ENCODE measurements at places on chromosomes 12 and 14.

DNA sequence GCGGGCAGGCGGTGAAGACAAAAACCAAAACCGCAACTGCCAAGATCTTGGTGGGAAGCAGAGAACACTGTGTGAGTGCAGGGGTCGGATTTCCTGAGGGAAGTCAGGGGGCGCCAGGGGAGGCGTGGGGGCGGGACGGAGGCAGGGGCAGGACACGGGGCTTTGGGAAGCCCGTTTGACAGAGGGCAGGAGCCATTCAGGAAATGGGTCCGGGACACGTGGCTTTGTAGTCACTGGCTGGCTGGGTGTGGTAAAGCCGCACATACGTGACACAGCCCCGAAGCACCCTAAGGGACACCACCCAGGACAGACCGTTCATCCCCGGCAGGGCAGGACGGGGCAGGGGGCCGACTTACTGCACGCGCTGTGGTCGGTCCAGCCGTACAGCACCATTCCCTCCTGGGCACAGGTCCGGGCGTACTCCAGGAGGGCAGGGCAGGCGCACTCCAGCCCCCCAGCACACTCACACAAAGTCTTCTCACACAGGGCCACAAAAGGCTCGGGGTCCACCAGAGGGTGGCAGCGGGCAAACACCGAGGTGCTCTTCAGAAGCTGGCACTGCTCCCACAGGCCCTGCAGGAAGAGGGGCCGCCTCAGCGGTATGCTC, 49.4 kb downstream of the VWF start:
- no peak for DNase-seq

- DNase-seq = peak; percentile 29
Measured at GRCh38 chr12:123705935-123706334, 6.2 kb upstream of the ATP6V0A2 start.

DNA sequence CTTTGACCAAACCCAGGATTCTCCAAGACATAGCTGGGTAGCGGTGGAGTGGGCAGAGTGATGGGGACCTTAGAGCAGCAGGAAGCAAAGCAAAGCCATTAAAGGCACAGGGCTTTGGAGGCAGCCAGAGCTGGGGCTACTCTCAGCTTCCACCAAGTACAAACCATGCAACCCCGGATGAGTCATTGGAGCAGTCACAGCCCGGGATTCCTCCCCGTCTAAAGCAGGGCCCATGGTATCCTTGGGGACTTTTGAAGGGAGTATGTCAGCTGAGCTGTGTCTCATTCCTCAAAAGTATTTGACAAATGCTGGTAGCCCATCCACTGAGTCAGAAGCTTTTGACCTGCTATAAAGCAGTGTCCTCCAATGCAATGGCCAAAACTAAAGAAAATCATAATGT, 9.7 kb upstream of the IFI27 start:
- peak; percentile 57 for DNase-seq

DNA sequence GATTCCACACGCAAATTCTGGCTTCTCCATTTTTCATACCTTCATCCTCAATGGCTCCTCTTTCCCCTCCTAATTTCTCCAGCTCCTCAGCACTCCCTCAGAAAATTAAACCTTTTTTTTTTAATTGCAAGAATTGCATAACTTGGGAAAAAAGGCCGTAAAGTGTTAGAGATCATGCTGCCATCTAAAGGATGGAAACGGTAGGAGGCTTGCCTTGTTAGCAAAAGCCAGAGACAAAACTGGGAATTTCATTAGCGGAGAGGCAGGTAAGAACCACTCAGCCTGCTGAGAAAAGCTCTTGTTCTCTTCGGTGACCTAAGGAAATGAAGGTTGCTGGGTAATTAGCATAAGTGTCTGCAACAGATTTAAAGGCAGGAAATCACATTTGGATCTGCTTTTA, 204.3 kb downstream of the AEBP2 start:
- no peak for DNase-seq

DNA sequence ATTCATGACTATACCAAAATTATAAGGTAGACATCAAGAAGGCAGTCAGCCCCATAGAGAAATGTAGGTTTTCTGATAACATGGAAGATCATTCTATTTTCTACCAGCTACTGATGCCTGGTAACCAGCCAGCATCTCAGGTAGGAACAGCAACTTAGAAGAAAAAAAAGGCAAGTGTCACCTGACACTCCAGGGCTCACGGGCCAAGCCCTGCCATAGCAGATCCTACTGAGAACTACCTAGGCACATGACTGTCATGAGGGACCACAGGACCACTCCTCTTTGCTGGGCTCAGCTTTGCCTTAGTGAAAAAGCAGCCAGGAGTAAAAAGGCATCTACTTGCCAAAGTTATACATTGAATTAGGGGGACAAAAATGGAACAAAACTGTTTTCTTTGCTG, 33.4 kb downstream of the CORO1C start:
- DNase-seq = no peak

GRCh38 chr14:58794993-58795762, 157.4 kb downstream of the DACT1 start:
- DNase-seq = no peak

- no peak for DNase-seq
Measured at GRCh38 chr12:12331896-12332295, 18.1 kb downstream of the MANSC1 start.

DNA sequence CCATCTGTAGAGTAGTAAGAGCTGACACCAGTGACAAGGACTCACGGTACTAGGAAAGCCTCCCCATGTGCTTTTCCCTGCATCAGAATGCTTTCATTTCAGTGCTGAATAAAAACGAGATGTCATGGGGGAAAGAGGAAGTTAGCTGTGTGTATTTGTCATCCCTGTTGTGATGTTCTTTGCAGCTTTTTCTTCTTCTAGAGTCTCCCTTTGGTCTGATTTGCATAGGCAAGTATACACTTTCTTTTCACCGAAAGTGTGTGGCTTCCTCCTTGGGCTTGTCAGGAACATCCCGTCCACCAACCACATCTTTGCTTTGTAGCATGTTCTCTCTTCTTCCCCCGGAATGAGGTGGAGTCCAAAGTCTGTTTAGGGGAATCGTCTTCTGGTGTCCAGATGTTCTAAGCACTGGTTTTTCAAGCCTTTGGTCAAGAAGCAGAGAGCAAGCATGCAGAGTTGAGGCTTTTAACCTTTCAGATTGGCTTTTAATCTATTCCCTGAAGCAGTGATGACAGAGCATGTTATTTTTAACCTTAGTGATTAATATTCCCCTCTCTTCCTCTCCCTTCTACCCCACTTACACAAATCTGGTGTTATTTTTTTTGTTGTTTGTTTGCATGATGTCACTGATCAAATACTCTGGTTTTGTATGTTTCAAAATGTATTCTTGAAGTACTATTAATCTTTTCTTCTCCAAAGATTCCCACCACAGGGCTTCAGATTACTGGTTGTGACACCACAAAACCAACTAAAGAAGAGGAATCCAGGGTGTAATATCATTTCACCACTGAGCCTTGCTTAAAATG, 163.4 kb downstream of the SAMD4A start:
- no peak for DNase-seq

GRCh38 chr14:68896132-68896531, 83.0 kb downstream of the ACTN1 start:
- DNase-seq = no peak

GRCh38 chr12:79069009-79069408, 204.4 kb downstream of the SYT1 start:
- DNase-seq = no peak

DNA sequence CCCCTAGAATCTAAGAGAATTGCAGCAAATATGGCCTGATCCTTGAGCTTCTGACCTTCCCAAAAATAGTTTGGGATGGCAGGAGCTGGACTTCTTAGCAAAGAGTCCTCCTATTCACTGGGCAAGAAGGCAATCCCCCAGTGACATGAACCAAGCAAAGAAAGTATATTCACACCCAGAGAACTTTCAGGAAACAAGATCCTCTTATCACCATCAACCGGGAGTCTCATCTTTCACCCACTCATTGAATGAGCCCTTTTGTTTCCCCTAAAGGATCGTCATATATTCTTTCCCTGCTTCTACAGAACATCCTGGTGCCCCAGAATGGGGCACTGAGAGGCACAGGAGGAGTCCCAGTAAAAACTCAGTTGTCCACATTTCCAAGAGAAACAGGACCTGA, 19.7 kb downstream of the SPTB start:
- DNase-seq = no peak

DNA sequence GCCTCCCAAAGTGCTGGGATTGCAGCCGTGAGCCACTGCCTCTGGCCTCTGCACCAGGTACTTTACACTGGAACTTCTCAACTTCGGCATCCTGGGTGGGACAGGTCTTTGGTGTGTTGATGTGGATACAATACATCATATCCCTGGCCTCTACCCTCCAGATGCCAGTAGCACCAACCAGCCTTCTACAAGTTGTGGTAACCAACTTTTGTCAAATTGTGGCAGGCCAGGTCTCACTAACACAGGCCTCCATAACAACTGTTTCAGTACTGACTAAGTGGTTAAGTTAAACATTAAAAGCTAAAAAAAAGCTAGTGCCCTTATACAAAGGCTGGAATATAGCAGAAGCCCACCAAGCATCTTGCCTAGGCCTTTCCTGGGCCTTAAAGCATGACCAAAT, 232.9 kb downstream of the PCNX1 start:
- DNase-seq = no peak

DNA sequence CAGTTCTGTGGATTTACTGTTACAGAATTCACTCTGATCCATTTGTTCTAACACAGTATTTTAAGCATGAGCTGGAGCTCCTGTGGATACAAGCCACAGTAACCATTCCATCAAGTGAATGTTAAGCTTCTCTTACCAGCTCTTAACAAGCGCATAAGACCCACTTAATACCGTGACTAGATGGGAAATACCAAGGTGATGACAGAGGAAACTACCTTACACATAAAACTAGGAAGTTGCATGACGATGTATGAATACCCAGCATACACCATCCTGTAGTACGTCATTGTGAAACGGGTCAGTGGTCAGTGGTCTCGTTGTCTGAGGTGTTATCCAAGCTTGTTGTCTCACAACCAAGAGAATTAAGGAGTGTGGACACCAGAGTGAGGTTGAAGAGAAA, 2.0 kb upstream of the GALC start:
- no peak for DNase-seq

GRCh38 chr12:132078190-132078589, 65.9 kb downstream of the DDX51 start:
- no peak for DNase-seq

- DNase-seq = no peak
Measured at GRCh38 chr12:130761537-130762318, 45.6 kb upstream of the RIMBP2 start.

- no peak for DNase-seq
Measured at GRCh38 chr14:63240221-63240620, 36.0 kb downstream of the RHOJ start.

GRCh38 chr12:83250866-83251265, 564.2 kb downstream of the TMTC2 start:
- no peak for DNase-seq

GRCh38 chr12:94202245-94203180, 54.1 kb downstream of the PLXNC1 start:
- DNase-seq = no peak

DNA sequence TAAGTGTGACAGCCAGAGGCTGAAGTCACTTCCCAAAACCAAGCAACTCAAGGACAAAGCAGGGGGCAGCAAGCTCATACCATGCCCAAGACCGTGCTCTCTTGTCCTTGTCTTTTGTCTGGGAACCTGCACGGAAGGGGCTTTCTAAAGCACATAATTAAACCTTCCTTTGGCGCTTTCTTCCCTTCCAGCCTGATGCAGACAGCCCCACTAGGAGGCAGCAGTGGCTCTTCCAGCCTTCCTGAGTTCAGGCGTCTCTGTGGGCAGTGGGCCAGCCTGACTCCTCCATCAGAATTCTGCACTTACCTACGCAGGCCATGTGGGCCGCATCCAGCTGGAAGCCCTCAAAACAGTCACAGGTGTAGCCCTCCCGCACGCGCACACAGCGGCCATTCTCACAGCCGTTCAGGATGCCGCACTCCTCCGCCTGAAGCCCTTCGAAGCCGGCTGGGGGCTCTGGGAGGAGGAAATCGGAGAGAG, 7.6 kb downstream of the ISCA2 start:
- DNase-seq = no peak

DNA sequence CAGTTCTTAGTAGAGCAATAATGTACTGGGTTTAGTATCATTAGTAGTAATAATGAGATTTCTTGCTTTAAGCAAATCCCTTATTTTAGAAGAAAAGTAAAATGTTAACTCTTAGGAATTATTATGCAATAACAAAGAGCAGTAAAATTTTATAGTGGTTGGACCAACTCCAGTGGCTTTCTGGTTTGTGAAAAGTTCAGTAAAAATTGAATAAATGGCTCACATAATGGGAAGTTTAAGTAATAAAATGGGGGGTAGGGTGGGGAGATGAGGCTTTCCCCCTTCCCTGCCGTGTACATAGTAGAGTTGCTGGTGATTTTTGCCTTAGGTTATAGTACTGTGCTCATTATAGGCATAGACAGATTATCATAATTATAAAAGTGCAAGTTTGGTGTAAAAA, 250.5 kb upstream of the ATP2B1 start:
- DNase-seq = no peak

DNA sequence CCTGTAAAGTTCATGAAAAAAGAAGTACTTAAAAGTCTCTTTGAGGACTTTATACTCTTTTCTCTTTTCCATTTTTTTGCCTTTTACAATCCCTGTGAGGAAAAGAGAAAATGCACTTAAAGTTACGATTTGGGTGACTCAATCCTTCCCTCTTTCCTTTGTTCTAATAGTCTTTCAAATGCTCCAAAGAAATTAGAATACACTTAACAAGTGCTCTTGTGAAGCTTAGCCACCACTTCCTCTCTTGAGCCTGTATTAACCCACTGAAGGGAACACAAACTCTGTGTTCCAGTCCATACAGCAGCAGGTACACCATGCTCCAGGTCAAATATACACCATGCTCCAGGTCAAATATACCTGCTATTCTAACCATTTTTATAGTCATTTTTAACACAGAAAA, 581.1 kb upstream of the MGAT4C start:
- DNase-seq = no peak

DNA sequence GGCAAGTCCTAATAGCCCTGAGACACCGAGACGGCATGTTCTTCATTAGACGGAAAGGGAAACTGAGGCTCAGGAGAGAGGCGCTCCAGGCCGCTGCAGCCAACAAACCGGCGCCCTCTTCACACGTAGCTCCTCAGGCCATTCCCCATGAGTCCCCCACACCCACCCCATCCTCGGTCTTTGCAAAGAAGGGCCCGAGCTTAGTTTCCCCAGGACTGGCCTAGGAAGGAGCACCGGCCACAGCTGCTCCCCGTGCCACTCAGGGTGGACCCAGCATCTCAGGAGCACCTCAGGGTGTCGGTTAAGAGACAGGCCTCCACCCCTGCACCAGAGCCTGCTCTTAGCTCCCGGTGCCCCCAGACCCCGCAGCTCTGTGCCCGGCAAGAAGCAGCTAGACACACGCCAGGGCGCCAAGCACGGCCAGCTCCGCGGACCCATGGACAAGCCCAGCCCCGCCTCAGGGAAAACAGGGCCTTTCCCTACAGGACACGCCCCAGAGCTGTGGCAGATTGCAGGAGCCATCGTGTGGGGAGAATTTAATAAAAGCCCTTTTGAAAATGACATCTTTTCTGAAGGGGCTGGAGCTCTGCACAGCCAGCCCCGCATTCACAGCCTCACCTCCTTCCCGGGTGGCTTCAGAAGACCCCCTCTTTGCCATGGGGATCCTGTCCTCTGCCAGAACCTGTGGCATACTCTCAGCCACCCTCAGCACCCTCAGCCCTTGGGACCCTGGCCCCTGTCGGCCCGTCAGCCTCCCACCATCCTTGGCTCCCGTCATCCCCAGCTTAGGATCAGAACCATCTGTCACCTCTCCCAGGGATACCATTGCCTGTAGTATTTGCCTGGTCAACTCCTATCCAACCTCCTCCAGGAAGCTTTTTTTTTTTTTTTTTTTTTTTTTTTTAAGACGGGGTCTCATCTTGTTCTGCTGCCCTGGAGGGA, 59.7 kb downstream of the LGMN start:
- no peak for DNase-seq

- DNase-seq = peak; percentile 26
Measured at GRCh38 chr14:103500148-103500990, 22.3 kb downstream of the CKB start.

GRCh38 chr12:6929466-6930452, 2.0 kb downstream of the ATN1 start:
- no peak for DNase-seq

All from RCC 7860 (cell line).